ENCODE measurements at places on chromosomes 12 and 14.

DNA sequence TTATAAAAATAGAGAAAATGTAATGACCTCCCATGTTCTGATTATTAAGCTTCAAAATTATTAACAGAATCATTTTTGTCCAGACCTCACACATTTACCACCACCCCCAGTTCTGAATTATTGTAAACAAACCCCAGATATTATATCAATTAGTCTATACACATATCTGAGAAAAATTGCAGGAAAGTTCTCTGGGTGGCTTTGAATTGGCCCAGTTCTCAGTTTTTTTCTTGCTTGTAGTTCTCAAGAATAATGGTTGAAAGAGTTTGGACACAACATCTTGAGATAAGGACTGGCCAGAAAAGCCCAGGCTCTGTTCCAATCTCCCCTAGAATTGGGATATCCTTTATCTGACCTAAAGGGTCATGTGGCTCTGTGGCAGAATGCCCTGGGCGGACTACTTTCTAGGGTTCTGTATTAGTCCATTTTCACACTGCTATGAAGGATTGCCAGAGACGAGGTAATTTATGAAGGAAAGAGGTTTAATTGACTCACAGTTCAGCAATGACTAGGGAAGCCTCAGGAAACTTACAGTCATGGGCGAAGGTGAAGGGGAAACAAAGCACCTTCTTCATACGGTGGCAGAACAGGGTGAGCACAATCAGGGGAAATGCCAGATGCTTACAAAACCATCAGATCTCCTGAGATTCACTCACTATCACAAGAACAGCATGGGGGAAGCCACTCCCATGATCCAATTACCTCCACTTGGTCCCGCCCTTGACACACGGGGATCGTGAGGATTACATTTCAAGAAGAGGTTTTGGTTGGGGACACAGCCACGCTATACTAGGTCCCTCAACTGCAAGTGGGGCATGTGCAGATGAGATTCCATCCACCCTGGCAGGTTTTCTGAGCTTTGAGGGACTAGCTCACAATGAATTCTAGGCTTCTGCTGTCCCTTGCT is 1504.6 kb upstream of the FLRT2 start:
- DNase-seq: no peak

DNA sequence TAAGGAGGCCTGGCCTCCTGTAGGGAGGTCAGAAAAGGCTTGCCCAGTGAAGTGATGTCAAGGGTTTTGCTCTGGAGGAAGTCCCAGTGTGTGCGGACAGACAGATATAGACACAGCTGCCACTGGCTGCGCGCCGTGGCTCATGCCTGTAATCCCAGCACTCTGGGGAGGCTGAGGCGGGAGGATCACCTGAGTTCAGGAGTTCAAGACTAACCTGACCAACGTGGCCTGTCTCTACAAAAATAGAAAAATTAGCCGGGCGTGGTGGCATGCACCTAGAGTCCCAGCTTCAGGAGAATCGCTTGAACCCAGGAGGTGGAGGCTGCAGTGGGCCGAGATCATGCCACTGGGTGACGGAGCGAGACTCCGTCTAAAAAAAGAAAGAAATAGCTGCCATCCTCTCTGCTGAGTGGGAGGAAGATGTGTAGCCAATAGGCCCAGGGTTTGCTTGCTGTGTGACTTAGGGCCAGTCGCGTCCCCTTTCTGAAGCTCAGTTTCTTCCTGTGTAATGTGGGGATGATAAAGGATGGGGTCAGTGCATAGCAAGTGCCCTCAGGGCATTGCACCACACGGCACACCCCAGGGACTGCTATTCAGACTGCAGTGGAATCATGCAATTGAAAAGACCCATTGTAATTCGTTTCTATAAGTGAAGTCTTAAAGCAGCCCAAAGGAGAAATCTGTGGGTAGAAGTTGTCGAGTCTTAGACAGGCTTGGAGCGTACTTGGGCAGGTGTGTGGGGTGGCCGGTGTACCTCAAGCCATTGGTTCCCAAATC is 18.7 kb upstream of the MLEC start:
- no peak for DNase-seq

GRCh38 chr12:81809829-81810595 is 50.9 kb upstream of the PPFIA2 start:
- DNase-seq: no peak

GRCh38 chr12:118981285-118982211 is at the start of gene SRRM4:
SRRM4 (plus strand) TSS chr12:118981541; CDS start chr12:118981883, 342 bp downstream.
- DNase-seq: no peak

- DNase-seq: no peak
These were observed 285.7 kb downstream of the RMST start for GRCh38 chr12:97748298-97748697.

GRCh38 chr14:100930270-100930669 is 26.7 kb upstream of the RTL1 start:
- no peak for DNase-seq

DNA sequence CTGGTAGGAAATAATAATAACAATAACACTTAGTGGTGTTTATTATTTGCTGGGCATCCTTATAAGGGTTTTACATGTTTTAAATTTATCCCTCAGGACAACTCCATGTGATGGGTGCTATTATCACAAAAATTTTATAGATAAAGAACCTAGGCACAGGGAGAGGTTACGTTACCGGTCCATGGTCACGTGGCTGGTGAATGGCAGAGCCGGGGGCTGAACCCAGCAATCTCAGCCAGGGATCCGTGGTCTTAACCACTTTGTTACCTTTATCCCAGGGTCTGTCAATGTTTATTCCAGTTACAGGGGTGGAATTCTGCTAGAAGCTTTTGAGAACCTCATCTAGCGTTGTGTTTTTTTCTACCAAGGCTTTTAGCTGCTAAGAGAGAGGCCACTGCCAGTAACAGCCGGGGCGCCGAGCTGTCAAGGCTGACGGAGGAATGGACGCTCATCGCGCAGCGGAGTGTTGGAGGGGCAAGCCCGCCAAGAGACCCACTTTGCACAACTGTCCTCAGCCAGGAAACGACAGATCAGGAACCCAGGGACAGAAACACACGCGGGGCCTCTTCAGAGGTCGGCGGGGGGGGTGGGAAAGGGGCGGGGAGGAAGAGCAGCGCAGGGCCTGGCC is 418 bp downstream of the AMN1 start:
- peak; percentile 25 for DNase-seq

Data from stimulated activated CD4-positive, alpha-beta T cell treated with anti-CD3 and anti-CD28 coated beads, TNF-alpha, amount 100 ng/mL, for 24 hours (primary cell).